ENCODE measurements at places on chromosomes 12 and 14.

DNA sequence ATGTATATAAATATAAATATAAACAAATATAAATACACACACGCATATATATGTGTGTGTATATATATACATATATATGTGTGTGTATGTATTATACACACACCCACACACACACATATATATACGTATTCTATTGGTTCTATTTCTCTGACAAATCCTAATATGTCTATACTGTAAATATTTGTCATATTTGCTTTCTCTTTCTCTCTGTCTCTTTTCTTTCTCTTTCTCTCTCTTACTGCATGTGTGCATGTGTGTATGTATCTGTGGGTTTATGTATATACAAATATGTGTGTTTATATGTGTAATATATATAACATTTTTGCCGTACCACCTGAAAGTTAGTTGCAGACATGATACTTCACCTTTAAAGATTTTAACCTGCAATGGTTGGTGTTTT lies 174.2 kb upstream of the PLEKHG7 start:
- DNase-seq = no peak

GRCh38 chr12:79155683-79156082 lies 291.1 kb downstream of the SYT1 start:
- DNase-seq = no peak

DNA sequence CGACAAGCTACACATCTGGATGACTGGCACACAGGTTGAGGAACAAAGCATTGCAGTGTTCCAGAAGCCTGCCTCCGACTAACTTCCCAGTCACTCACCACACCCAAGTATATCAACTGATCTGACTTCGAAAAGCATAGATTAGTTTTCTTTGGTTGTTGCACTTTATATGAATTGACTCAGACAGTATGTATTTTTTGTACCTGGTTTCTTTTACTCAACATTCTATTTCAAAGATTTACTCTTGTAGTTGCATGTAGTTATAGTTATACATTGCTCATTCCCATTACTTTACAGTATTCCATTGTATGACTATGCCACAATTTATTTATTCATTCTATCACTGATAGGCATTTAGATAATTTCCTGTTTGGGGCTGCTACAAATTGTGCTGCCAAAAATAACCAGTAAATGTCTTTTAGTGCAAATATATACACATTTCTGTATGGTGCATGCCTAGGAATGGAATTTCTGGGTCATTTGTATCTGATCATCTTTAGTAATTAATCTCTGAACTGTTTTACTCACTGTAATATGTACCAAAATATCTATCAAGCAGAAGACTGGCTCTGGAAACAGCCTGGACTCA lies 17.8 kb downstream of the PLCZ1 start:
- DNase-seq = no peak

DNA sequence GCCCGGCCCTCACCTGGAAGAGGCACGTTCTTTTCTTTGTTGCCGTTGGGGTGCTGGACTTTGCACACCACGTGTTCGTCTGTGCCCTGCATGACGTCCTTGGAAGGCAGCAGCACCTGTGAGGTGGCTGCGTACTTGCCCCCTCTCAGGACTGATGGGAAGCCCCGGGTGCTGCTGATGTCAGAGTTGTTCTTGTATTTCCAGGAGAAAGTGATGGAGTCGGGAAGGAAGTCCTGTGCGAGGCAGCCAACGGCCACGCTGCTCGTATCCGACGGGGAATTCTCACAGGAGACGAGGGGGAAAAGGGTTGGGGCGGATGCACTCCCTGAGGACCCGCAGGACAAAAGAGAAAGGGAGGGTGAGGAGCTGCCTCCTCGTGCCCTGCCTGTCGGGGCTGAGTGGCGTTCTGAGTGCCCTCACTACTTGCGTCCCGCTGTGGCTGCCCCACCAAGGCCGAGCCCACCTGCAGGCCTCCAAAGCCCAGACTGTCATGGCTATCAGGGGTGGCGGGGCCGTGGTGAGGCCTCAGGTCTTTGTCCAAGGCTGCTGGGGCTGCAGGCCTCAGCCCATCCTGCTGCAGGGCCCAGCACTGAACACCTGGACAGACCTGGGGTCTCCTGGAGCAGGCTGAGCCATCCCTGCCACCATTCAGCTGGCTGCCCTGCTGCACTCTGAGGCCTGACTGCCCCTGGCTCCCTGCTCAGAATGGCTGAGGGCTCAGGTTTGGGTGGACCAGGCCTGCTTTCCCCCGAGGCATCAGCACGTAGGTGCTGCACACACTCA lies 329.7 kb downstream of the TMEM121 start:
- no peak for DNase-seq

Measured in stimulated activated CD4-positive, alpha-beta T cell treated with anti-CD3 and anti-CD28 coated beads, Interleukin-4, amount 100 ng/mL, for 48 hours (primary cell).